ENCODE measurements at places on chromosomes 2 and 18.

- DNase-seq: no peak
Measured at GRCh38 chr2:232214053-232214452, 164.5 kb upstream of the ALPP start.

GRCh38 chr2:120294008-120294340, 41.3 kb downstream of the RALB start:
- no peak for DNase-seq

DNA sequence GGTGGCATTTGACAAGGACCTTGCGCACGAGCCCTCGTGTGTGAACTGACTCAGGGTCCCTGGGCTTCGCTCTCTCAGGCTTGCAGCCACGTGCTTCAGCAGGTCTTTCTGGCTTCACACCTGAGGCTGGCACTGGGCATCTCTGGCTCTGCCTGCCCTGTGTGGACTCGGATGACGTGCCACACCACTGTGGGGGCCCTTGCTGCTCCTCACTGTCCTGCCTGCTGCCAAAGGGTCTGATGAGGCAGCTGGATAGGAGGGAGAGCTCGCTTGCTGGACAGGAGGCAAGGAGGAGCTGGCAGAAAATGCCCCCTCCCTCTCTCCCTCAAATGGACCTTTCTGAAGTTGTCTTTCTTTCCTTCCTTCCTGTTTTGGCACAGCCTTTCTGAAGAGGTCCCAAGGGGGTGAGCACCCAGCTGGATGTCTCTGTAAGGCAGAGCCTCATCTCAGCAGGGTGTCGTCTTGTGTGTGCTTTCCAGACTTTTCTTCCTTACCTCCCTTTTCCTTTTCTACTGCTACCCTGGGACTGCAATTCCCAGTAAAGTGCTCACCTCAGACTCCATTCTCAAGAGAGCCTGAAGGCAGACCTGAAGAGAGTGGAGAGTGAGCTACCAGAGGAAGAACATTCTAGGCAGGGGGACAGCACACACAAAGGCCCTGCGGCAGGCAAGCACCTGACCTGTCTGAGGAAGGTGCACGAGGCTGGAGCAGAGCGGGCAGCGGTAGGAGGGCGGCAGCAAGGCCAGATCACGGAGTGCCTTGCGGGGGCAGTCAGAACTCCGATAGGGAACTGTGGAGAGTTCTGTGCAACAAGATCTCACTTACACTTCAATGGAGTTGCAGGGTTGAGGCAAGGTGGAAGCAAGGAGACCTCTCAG, 5.3 kb downstream of the PER2 start:
- no peak for DNase-seq

GRCh38 chr2:25617948-25618646, 55.3 kb downstream of the DTNB start:
- no peak for DNase-seq

GRCh38 chr2:206063635-206064034, 22.3 kb downstream of the INO80D start:
- no peak for DNase-seq

GRCh38 chr2:150125188-150125587, 362.3 kb downstream of the RND3 start:
- no peak for DNase-seq

DNA sequence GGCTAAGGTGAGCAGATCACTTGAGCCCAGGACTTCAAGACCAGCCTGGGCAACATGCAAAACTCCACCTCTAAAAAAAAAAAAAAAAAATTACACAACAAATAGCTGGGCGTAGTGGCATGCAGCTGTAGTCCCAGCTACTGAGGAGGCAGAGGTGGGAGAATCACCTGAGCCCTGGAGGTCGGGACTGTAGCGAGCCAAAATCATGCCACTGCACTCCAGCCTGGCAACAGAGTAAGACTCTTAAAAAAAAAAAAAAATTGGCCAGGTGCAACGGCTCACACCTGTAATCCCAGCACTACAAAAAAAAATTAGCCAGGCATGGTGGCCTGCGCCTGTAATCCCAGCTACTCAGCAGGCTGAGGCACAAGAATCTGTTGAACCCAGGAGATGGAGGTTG, 7.3 kb downstream of the STARD7 start:
- no peak for DNase-seq

DNA sequence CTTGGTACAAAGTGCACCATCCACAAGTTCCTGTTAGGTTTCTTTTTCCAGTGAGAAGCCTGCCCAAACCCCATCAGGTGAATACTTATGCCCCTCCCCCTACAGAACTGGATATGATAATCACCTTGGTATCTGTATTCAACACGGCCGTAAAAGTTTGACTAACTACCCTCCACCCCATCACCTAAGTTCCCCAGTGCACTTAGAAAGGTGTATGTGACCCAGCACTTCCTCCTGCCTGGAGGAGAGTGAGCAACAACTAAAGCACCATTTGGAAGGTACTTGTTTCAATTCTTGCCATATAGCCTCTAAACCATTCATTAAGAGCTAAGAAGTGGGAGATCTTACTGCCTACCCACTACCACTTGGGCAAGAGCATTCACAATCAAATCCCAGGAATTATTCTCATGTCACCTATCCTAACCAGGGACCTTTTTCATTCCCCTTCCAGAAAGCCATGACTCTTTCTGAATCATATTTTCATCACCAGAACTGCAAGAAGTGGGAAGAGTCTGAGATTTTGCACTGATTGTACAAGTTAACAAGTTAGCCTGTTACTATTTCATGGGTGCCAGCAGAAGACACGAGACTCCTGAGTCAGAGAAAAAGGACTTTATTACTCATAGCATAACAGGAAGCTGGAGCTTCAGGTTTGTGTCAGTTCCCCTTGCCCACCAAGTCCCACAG, 53.5 kb upstream of the NDUFV2 start:
- no peak for DNase-seq

- DNase-seq: no peak
Measured at GRCh38 chr2:224638301-224638823, 53.2 kb upstream of the CUL3 start.

GRCh38 chr2:196160946-196161345, 10.4 kb downstream of the STK17B start:
- DNase-seq: no peak

GRCh38 chr2:117760916-117761315, 53.6 kb upstream of the DDX18 start:
- no peak for DNase-seq

DNA sequence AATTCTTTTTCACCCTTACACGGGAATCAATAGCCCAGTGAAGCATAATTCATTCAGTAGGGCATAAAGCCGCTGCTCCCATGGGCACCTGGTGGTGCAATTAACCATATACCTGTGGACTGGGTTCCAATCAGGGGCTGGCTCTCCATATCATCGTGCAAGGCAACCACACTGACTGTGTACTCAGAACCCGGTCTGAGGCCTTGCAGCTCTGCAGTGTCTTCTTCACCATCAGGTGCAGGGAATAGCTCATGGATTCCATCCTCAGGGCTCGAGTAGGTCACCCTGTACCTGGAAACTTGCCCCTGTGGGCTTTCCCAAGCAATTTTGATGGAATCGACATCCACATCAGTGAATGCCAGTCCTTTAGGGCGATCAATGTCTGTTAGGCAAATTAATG, 55.2 kb downstream of the FN1 start:
- no peak for DNase-seq

DNA sequence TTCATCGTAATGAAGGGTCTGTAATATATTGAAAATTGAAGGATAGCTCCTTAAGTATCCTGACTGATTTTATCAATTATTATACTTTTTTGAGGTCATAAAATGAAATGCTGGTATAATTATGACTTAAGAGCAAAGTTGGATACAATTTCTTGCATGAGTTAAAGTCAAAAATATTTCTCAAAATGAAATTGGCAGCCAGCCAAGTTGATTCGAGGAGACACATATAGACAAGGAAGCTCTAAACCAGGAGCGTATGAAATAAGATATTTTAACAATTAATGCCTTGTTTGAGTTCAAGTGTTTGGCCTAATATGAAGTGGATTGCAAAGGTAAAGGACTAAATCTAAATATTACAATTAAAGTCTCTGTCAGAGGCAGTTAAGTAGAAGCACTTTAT, 260.4 kb upstream of the DSEL start:
- DNase-seq: no peak

GRCh38 chr2:55048508-55049042, 1.7 kb downstream of the RTN4 start:
- DNase-seq: peak; percentile 33

DNA sequence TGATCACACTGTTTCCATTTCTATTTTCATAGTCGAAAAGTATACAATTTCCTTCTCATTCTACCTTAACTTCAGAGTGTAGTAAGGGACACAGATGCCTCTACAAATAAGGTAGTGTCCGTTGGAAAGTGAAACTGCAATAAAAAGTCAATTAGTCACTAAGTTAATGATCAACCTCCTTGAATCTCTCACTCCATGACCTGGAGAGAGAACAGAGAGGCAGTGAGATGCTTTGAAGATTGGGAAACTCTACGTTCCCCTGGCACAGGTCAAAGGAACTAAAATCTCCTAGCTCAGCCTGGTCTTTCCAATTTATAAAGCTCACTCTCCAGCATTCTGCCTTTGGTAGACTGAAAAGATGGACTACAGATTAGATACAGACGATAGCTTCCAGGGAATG, 153.8 kb upstream of the ACAA2 start:
- no peak for DNase-seq

- DNase-seq: no peak
Measured at GRCh38 chr2:165440367-165440766, 29.1 kb upstream of the CSRNP3 start.

- no peak for DNase-seq
Measured at GRCh38 chr2:29660201-29660600, 261.2 kb downstream of the ALK start.

DNA sequence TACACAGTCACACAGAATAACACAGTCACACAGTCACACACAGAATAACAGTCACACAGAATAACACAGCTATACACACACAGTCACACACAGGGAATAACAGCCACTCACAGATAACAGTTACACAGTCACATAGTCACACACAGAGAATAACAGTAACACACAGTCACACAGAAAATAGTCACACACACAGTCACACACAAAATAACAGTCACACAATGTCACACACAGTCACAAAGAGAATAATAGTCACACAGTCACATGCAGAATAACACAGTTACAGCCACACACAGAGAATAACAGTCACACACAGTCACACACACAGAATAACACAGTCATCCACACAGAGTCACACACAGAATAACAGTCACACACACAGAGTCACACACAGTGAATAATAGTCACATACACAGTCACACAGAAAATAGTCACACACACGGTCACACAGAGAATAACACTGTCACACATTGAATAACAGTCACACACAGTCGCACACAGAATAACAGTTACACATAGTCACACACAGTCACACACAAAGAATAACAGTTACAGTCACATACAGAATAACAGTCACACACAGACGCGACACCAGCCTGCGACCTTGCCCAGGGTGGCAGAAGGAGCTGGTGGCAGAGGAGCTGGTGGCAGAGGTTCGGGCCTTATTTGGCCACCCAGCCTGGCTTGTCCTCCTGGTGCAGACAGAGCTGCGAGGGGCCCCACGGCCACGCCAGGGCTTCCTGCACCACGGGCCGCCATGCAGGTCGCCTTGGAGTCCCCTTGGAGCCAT, 51.3 kb downstream of the RAMP1 start:
- DNase-seq: no peak

GRCh38 chr18:47558110-47558750, 306.8 kb upstream of the SKOR2 start:
- DNase-seq: no peak

DNA sequence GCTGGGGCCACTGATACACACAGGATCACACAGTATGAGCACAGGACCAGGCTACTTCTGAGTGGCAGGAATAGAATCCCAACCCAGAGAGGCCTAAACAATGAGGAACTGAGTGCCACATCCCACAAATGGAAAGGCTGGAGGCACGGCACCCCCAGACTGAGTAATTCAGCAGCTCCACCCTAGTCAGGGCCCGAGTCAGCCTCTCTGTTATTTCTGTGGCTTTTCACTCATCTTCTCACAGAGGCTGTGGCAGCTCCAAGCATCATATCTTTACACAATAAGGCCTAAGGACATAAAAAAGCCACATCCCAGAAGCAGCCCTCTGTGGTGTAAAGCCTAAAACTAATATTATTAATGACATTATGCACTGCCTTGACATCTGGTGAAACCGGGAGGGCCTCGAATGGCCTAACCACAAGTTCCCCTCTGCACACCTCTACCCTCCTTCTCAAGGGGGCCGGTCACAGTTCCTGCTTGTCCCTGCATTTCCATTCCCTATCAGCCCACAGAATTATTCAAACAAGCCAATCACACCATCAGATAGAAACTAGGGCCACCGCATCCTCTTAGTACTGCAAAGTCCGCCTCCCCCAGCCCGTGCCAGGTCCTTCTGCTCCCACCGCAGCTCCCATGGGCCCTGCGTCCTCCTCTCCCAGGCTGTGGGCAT, 12.5 kb upstream of the MAL start:
- DNase-seq: no peak

DNA sequence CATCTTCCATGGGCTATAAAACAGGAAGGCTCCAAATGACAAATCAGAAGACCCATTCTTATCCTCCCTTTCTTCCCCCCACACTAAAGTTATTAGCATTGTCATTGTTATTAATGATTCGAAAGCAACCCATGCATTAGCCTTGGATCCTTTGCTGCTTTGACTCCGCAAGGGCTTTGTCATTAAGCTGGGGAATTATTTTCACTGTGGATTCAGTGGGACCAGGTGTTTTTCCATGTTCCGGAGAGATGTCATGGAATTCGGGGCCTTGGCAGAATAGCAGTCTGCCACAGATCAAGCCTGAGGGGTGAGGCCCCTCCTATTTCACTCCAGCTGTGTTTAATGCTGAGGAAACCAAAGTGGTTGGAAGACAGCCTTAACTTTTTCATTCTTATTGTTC, 357.1 kb downstream of the EN1 start:
- no peak for DNase-seq

GRCh38 chr18:12569791-12570190, 88.1 kb downstream of the SPIRE1 start:
- no peak for DNase-seq

DNA sequence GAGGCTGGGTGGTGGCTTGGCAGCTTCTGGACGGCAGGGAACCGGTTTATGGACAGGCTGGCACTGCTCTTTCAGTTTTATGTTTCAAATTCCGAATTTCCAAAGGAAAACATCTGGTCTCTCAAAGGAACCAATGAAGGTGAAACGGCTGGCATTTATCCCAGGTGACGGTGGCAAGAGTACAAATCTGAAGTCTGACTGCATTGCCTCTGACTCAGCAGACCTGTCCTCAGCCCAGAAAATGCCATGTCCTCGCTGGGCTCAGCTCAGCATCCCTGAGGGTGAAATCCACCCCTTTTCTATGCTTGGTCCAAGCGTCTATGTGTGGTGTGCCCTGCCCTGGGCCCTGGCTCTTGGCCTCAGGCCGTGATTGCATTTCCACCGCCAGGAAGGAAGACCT, 38.1 kb downstream of the NAPG start:
- DNase-seq: no peak

- DNase-seq: no peak
Measured at GRCh38 chr2:104321116-104321795, 532.7 kb upstream of the POU3F3 start.

GRCh38 chr2:230457793-230458192, 41.8 kb downstream of the SP100 start:
- no peak for DNase-seq

- DNase-seq: no peak
Measured at GRCh38 chr2:109225170-109225782, 96.3 kb downstream of the SH3RF3 start.

GRCh38 chr2:52931660-52932059, 835.9 kb upstream of the CHAC2 start:
- DNase-seq: no peak

GRCh38 chr18:28494151-28494550, 317.2 kb upstream of the CDH2 start:
- DNase-seq: no peak

- DNase-seq: no peak
Measured at GRCh38 chr2:133200684-133201421, 367.4 kb downstream of the NCKAP5 start.

- DNase-seq: peak; percentile 70
Measured at GRCh38 chr2:55168221-55169154, 63.6 kb downstream of the CLHC1 start.

All from mucosa of gallbladder (tissue), 1 donor.